ENCODE measurements at places on chromosomes 3 and 15.

DNA sequence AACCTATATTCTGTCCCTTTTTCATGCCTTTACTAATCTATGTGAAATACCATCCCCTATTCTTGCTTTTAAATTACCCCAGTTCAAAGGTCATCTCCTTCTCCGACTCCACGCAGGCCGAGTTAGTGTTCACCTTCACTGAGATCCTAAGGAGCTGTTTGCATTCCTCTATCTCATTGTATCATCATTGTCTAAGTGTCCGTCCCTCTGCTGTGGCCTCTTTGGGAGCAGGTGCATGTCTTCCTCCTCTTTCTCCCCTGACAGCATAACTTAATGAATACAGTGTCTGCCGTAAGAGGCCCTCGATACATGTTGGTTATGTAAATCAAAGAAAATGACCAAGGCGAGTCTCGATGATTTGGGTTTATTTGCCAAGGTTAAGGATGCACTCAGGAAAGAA, 4.9 kb upstream of the PPP1R2 start:
- DNase-seq = no peak

GRCh38 chr15:67394873-67395639, 125.9 kb upstream of the C15orf61 start:
- DNase-seq = no peak

DNA sequence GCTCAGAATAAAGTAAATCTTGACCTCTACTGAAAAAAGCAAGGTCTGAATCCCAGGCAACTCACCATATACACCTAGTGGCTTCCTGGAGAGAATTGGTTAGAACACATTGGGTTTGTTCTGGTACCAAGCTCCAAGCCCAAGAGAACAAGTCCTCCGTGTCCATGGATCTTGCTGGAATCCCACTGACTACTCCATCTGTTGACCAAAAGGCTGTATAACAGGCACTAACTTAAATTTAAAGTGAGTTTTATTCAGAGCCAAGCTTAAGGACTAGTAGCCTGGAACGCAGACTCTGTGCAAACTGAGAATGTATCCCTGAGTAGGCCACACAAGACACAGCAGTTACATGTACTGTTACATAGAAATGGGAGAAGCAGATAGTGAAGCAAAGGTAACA, 342.1 kb upstream of the LRRC3B start:
- no peak for DNase-seq

DNA sequence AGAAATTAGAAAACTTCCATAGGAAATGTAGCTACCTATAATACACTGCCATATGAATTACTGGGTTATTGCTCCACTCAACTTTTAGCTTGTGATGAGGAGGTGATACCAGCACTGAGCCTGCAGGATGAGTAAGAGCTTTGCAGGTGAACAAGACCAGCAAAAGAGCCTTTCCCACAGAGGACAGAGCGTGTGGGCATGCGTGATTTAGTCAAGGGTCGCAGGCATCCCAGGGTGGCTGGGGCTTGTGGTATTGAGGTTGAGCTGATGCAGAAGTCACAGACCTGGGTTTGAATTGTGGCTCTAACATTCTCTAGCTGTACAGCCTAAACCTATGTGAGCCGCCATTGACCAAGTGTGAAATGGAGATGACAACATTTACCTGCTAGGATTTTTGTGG, 5.6 kb downstream of the NRROS start:
- DNase-seq = no peak

Data from NCI-H1092 treated with DMSO at 0.1 percent for 48 hours (cell line).